Forelimb muscle (tissue), 1 donor: ENCODE measurements at places on chromosomes 2 and 18.

DNA sequence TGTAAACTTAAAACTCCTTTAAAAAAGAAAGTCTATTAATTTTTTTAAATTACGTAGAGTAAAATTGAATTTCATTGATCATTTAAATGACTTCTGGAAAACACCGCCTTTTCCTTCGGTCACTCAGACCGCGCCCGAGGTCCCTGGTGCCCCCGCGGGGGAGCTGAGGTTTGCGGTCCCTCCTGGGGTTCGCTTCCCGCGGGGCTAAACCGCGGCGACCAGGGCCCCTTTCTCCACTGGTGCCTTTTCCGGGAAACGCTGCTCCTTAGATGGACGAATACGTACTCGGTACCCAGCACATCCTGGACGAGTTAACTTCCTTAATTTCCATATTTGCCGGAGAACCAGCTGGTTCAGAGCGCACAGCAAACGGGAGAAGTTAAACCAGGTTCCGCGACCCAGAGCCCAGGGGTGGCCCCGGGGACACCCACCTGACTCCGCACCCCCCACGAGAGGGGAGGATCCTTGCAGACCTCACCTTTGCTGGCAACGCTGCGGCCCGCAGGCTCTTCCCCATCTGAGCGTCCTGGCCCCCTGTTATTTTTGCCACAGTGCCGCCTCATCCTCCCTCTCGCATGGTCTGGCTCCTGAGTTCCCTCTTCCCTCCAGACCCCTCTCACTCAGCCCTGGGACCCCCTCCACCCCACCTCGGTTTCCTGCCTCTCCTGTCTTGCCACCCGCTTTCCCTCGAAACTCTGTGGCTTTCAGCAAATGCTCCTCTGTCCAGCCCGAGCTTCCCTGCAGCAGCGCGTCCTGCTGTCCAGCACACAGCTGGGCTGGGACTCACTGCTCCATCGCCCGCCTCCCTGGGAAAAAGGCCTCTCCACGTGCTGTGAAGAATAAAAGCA lies 420.0 kb upstream of the MYT1L start:
- no peak for DNase-seq

- DNase-seq = no peak
Measured at GRCh38 chr2:227671170-227671905, 4.7 kb downstream of the SCYGR5 start.

DNA sequence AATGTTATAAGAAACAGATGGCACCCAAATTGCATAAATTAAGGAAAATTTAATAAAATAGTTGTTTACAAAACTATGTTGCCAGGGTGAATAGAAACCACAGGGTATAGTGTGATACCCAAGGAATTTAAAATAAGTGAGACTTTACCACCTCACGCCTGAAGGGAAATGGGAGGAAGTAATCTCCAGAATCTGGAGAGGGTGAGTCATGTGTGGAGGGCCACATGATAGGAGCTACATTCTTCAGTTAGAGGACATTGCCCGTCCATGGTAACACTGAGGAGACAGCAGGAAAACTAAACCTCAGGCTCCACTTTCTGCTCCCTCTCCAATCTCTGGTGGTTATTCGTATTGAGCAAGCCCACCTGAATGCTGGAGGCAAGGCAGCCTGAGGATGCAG lies 97.2 kb upstream of the NXPH2 start:
- no peak for DNase-seq

DNA sequence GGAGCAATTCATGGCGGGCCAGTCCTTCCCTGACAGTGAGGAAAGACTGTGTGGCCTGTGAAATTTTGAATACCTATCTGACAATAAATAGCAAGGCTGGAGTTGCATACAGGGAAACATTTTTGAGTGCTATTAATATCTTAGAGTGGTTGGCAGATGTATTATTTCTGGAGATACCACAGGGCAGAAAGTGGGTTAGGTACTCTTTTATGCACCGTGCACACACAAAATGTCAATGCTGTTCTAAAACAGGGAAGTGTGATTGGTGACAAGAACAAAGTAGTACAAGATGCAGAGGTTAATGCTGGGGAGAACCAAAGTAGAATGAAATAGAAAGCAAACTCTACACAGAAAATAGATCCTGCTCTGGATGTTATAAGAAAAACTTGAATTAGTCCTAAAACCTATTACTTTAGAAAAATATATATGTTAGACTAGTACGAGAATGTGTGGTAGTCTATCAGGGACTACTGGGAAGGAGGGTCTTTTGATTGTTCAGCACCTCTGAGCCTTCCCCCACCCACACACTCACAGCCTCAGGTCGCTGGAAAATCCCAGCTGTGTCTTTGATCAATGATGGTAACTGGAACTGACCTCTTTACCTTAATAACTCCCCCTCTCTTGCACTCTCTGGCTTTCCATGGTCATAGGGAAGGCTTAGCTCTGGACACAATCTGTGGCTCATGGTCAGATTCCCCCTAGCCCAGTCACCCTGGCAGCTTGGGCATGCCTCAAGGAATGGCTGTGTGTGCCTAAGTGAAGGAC lies 58.2 kb downstream of the SERPINB8 start:
- no peak for DNase-seq

- no peak for DNase-seq
Measured at GRCh38 chr2:105732955-105733607, 11.6 kb upstream of the NCK2 start.

GRCh38 chr2:8132351-8132831 lies 549.5 kb upstream of the ID2 start:
- no peak for DNase-seq

DNA sequence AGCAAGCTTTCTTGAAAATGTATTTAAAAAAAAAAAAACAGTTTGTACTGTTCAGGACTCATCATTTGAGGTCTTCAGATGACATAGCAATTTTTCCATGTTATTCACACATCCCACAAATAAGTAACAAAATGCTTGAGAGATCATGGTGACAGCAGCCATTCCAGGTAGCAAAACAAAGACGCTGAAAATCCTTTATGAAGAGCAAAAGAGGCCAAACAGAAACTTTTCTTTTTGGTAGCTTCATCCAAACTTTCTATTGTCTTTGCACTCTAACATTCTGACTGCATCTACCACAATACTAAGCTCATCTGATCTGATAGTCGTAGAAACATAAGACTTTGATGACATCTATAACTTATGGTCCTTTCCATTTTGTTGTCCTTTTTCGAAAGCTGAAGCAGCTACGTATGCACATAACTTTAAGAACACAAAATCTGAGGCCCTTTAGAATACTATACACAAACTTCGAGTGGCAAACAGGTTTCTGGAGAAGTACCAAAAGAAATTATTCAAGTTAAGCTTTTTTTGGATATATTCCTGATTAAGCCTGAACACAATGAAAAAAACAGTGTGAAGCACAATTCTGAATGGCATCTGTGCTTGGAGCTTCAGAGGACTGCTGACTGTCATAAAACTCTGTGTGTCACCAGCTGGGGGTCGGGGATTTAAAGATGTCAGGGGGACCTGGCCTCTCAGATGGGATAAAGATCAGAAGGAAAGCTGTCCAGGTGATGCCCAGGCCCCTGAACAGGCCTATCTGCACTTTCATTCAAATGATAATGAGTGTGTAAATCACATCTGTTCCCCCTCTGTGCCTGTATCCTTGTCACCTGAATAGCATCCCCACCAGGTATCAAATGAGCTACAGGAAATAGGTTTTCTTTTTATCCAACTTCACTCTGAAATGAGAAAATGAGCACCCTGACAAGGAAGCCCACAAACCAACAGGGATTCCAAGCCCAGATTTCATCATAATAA lies 75.8 kb downstream of the ZEB2 start:
- DNase-seq = no peak

DNA sequence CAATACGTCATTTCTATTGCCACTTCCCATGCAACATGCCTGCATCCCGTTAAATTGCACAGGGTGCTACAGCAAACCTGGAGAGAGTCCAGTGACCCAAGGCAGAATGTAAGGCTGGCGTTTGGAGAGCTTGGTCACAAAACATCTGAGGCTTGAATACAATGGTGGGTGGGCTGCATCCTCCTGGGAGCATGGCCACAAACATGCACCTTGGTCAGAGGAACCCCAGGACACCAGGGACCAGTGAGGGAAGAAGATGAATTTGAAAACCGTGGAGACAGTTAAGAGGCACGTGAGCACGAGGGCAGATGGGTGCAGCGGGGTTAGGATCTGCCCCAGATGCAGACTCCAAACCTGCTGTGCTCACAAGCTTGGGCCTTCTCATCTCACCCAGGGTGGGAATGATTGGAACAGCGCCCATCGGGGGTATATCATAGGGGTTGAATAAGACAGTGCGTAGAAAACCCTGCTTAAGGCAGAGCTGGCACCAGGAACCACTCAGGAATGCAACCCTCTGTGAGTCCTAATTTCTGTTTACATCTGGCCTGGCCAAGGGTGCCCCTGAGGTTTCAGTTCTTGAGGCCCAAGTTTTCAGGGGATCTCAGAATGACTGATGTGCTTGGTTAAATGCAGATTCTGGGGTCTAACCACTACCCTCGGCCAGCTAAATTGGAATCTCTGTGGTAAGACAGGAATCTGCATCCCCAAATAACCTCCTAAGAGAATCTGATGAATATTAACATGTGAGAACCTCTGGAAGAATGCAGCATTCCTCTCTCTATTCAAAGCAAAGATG lies 97.2 kb downstream of the ARL4C start:
- no peak for DNase-seq

DNA sequence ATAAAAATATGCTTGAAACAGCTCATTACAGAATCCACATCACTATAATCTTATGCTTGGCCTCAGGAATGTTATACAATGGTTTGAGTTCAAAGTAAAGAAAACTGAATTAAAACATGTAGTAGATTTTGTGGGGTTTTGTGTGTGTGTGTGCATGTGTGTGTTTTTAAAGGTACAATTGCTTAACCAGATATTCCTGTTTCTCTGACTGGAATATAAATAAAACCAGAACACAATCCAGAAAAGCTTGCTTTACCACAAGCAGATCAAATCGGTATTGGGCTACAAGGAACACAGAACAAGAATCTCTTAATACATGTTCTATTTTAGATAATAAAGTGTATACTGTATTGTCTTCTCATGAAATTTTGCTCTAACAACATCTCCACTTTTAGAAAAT lies 110.0 kb downstream of the TMEM247 start:
- no peak for DNase-seq

GRCh38 chr18:11864471-11864870 lies 13.3 kb downstream of the CHMP1B start:
- DNase-seq = no peak

GRCh38 chr2:239378918-239379640 lies 21.7 kb downstream of the HDAC4 start:
- DNase-seq = no peak

- no peak for DNase-seq
Measured at GRCh38 chr2:54306556-54306955, 50.5 kb upstream of the TSPYL6 start.

DNA sequence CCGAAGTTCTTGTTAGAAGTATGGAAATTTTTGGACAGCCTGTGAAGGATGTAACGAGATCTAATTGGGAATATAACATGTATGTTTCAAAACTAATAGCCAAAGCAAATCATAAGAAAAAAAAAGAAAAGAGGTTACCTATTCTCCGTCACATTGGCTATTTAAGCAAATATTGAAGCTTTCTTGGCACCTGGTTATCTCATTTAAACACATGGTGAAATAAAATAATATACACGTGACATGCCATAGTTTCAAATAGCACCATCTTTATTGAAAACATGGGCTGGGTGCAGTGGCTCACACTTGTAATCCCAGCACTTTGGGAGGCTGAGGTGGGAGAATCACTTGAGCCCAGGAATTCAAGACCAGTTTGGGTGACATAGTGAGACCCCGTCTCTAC lies 56.7 kb downstream of the ZEB2 start:
- DNase-seq = no peak

- no peak for DNase-seq
Measured at GRCh38 chr18:79214056-79214455, 144.9 kb downstream of the ATP9B start.

GRCh38 chr2:86364894-86365293 lies 27.5 kb upstream of the REEP1 start:
- DNase-seq = no peak

DNA sequence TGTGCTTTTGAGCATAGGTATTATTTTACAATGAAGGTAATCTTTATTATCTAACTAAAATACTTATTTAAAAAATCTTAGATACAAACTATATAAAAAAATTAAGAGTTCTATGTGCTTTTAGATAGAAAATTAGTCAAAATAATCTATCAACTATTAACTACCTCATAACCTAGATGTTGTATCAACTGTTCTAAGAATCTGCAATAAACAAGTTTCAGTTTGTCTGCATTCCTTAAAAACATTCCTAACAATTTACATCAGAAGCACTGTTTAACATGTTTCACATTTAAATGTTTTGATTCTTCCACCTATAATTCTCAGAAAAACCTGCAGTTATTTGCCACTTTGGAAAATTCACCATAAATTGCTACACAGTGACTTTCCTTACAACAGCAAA lies 33.3 kb downstream of the NDUFS1 start:
- no peak for DNase-seq
